ENCODE measurements at places on chromosomes 4 and X.

DNA sequence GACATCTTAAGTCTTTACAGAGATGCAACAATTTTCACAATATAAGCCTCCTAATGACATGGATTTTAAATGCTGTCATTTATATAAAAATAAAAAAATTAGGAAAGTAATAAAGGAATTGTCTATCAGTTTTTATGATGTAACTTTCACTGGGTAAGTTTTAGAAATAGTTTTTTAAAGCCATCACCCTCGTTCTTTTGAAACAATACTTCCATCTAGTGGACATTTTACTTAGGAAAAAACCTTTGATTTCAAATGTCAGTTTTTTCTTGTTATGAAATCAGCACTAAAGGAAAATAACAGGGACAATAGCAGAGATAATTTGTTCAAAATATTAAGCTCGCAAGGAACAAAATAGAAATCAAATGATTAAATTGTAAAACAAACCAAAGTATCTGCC is 24.3 kb upstream of the NDNF start:
- no peak for DNase-seq

DNA sequence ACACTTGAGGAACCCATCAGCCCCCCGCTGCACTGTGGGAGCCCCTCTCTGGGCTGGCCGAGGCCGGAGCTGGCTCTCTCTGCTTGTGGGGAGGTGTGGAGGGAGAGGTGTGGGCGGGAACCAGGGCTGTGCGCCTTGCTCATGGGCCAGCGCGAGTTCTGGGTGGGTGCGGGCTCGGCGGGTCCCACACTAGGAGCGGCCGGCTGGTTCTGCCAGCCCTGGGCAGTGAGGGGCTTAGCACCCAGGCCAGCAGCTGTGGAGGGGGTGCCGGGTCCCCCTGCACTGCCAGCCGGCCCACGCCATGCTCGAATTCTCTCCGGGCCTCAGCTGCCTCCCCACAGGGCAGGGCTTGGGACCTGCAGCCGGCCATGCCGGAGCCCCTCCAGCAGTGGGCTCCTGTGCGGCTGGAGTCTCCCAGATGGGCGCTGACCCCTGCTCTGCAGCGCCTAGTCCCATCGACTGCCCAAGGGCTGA is 430.2 kb downstream of the FAT4 start:
- DNase-seq: no peak

- DNase-seq: no peak
Measured at GRCh38 chr4:55125087-55125721, at the start of gene KDR. KDR (minus strand) TSS chr4:55125595; CDS start chr4:55125293, 302 bp downstream.

- DNase-seq: no peak
Measured at GRCh38 chrX:50081282-50081889, 119.4 kb downstream of the AKAP4 start.

DNA sequence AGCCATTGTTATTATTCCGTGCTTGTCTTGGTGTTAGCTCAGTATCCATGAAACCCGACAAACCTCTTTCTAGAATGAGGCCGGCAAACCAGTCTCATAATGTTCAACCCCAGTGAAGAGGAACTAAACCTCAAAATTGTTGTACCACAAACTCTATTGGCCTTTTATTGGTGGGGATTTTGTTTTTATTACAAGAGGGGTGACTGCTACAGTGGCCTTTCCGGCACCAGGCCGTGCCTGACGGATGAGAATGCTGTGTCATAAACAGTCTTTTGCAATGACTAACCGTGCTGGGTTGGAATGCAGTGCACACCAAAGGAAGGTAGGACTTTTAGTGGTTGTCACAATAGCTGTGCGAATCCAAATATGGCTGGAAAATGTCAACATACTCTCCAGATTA is 60.8 kb downstream of the SHROOM2 start:
- no peak for DNase-seq

- no peak for DNase-seq
Measured at GRCh38 chr4:121898150-121898549, 27.9 kb upstream of the BBS7 start.

GRCh38 chrX:21702725-21703124 is 44.6 kb upstream of the KLHL34 start:
- no peak for DNase-seq

GRCh38 chr4:124631760-124632159 is 80.8 kb downstream of the ANKRD50 start:
- DNase-seq: no peak

- no peak for DNase-seq
Measured at GRCh38 chr4:147639388-147639787, 22.2 kb downstream of the TMEM184C start.

DNA sequence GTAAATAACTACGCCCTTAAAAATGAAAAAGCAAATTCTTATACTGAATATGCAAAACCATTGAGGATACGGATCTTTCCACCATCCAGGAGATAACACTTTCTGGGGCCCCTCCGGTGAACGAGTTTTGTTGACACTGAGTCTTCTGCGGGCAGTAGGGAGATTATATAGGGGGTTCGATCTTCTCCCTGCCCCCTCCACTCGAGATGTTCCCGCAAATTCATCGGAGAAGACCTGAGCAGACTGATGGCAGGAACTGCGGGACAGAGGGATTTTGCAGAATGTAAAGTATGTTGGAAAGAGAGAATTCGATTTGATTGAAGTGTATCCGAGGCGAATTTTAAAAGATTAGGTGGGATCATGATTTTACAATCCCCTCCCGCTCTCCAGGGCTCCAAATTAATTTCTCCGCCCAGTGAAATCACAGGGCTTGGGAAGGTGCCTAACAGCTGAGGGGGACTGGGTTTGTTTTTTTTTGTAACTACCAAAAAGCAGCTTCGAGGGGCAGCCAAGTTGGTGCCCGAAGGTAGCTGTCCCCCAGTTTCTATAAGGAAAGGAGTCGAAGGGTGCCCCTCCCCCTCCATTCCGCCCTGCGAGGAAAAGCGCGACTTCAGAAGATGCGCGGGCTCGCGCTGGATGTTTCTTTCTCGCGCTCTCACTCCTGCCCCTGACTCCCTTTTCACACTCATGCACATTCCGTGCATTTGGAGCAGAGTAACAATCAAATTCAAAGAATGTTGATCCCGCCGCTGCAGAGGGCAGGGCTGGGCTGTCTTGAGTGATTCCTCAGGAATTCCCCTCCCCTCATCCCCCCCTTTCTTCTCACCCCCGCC is 1.2 kb downstream of the TMEM255A start:
- DNase-seq: no peak

GRCh38 chr4:87073199-87074120 is 138.6 kb downstream of the AFF1 start:
- DNase-seq: no peak

DNA sequence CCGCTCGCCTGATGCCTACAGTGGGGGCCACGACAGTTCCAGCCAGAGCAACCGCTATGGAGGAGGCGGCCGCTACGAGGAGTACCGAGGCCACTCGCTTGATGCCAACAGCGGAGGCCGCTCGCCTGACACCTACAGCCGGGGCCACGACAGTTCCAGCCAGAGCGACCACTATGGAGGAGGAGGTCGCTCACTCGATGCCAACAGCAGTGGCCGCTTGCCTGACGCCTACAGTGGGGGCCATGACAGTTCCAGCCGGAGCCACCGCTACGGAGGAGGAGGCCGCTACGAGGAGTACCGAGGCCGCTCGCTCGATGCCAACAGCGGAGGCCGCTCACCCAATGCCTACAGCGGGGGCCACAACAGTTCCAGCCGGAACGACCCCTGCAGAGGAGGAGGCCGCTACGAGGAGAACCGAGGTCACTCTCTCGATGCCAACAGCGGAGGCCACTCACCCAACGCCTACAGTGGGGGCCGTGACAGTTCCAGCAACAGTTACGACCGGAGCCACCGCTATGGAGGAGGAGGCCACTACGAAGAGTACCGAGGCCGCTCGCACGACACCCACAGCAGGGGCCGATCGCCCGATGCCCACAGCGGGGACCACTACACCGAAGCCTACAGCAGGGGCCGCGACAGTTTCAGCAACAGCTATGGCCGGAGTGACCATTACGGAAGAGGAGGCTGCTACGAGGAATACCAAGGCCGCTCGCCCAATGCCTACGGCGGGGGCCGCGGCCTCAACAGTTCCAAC is 2.5 kb downstream of the RBMXL3 start:
- DNase-seq: no peak

GRCh38 chrX:42746606-42747005 is 31.4 kb downstream of the PPP1R2C start:
- DNase-seq: no peak

GRCh38 chr4:168605411-168605810 is 108.6 kb downstream of the PALLD start:
- DNase-seq: no peak

DNA sequence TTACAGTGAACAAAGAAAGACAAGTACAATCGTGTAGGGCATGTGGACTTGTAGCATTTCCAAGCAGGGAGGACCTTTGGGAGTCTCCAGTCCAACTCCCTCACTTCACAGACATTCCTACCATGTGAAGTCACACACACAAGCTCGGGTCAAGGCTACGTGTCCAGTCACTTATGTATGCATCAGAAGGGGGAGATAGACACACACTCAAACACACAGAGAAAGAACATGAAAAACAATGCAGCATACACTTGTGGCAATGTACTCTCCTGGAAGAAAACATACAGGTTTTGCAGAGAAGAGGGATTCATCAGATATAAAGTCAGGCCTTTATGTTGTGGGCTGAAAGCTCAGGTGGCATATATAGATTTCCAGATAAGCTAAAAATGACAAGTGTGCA is 136.1 kb upstream of the MID1 start:
- DNase-seq: no peak

DNA sequence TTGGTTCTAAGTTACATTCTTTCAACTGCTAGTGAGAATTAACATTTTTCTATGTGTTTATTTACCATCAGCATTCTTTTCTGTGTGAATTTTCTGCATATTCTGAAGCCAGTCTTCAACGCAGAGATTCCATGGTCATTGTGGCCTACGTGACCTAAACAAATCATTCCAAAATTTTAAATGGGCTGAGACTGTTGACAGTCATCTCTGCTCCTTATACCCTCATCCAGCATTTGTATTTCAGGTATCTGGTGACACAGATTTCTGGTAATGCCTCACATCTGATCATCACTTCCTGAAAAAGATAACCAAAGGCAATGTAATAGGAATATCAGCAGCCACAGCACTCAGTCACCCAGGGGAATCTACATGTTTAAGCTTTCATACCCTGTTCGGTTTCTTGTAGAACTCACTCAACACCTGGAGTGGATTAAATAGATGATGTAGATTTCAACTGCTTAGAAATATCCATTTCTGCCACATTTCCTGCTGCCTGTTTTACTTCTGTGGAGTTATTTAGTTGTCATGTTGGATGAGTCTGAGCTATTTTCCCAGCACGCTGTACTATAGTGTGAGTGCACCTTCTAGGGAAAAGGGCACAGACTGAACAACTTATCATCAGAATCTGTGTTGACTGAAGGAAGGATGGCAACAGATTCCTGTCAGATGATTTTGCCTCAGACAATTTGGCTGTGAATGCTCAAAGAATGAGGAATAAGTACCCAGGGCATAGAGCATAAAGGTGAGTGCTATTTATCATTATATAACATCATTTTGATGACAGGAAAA is 73.0 kb upstream of the HPGD start:
- DNase-seq: no peak

- DNase-seq: no peak
Measured at GRCh38 chr4:75036046-75036830, 103.3 kb downstream of the PARM1 start.

DNA sequence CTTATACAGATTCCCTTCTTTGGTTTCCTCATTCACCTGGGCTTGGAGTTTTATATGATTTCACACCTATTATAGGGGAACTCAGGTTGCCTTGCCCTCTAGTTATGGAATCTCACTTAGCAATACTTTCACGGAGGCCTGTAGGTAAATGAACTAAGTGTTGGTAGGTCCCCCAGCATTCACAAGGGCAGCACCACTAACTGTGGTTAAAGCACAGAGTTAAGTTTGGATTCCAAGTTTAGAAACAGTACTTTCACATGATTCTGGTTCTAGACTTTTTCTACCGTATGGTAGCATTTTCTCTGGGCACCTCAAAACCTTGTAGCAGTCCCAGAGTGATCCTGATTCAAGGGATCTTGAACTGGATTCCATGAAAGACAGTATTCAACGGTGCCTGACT is 46.4 kb downstream of the SH2D1A start:
- no peak for DNase-seq

DNA sequence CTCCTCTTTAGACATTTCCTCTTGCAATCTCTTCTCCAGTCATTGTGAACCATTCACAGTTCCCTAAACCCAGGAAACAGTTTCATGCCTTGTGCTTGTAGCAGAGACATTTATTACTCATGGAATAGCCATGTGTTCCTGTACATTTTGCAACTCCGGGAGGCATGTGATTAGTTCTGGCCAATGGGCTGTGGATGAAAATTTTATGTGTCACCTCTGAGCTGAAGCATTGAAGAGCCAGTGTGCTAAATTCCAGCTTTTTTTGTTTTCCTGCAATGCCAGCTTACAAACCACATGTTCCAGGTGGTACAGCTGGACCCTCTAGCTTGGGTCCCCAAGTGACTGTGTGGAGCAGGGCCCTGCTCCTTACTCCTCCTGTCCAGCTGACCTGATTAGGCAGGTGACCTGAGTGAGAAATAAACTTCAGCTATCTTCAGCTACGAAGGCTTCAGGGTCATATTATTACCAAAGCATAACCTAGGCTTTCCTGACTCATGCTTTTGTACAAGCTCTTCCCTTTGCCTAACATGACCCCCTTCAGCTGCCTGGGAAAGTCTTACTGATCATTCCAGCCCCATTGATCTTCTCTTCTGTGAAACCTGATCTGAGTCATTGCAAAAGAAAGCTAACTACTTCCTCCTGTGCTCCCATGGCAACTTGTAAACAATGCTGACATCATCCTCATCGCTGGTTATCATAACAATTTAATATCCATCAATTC is 200.4 kb downstream of the PTTG2 start:
- DNase-seq: no peak

- DNase-seq: no peak
Measured at GRCh38 chrX:103629318-103630170, 769 bp downstream of the TCEAL1 start.

- no peak for DNase-seq
Measured at GRCh38 chrX:47500554-47500953, 17.5 kb upstream of the ZNF41 start.

DNA sequence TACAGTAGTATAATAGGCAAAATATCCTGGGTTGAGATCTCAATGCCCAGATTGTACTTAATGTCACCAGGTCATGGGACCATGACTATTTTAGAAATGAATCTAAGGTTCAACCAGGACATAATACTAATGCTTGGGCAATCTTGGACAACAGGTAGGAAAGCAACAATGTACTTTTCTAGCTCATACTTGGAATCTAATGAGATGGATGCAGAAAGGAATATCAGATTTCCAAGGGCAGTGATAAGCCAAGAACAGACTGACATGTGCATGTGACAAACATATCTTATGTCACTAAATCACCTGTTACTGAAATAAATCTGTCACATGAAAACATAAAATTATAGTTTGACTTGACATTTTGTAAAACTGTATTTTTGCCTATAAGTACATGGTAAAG is 51.1 kb downstream of the RPS6KA3 start:
- no peak for DNase-seq

DNA sequence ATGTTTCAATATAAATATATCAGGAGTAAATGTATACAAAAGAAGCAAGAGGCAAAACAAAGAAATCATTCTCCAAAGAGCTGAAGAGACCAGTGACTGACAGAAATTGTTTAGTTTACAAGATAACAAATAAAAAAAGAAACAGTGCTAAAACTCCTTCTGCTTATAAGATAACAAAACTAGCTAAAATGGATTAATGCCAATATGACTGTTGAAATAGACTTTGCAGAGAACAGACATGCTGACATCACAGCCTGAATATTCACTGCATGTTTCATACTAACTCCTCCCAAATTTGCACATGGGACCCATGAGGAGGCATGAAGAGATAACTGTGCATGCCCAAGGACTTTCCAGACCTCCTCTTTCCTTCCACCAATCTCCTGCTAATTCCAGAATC is 6.2 kb upstream of the GABRA4 start:
- DNase-seq: no peak

Data from stimulated activated CD8-positive, alpha-beta memory T cell treated with anti-CD3 and anti-CD28 coated beads, Interleukin-4, amount 100 ng/mL, for 1 hour (primary cell).